Spinal cord (tissue), 10 donors: ENCODE measurements at places on chromosomes 6 and 20.

- peaks cover 14% of the 10 kb centered on the region for H3K4me1 ChIP-seq
- no peak for DNase-seq
- H3K27ac ChIP-seq: no peak overlapping the region
- H3K27me3 ChIP-seq: no peaks in the 10 kb centered on the region
- no peak overlapping the region for H3K4me3 ChIP-seq
Observed at GRCh38 chr20:24996449-24997377, 4.2 kb upstream of the APMAP start.

DNA sequence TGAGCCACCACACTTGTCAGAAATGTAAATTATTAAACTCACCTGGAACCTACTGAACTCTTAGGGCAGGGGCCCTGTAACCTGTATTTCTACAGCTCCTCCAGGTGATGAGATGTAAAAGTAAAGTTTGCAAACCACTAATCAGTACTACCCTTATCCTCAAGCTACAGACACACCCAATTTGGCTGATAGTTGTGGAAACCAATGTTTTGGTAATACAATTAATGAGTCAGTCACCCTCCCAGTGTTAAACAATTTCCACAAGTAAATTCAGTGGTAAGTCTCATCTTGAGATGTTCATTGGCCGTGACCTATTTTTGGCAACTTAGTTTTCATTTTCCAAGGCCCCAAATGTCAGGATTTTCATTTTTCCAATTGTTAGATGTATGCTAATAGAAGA is 29.6 kb downstream of the GCNT2 start:
- no peak for DNase-seq
- no peak overlapping the region for H3K27ac ChIP-seq
- H3K36me3 ChIP-seq: no peaks in the 10 kb centered on the region
- peaks cover 3% of the 10 kb centered on the region for H3K4me1 ChIP-seq
- no peaks in the 10 kb centered on the region for H3K27me3 ChIP-seq

- no peak overlapping the region for H3K4me3 ChIP-seq
- no peaks in the 10 kb centered on the region for H3K27me3 ChIP-seq
- H3K4me1 ChIP-seq: no peaks in the 10 kb centered on the region
- no peak overlapping the region for H3K27ac ChIP-seq
- no peak for DNase-seq
- no peaks in the 10 kb centered on the region for H3K36me3 ChIP-seq
Observed at GRCh38 chr6:11363881-11364576, 131.6 kb upstream of the NEDD9 start.

GRCh38 chr6:161152907-161153662 is 120.8 kb downstream of the AGPAT4 start:
- H3K36me3 ChIP-seq: peaks cover 62% of the 10 kb centered on the region
- no peak overlapping the region for H3K27ac ChIP-seq
- no peaks in the 10 kb centered on the region for H3K4me1 ChIP-seq
- H3K4me3 ChIP-seq: no peak overlapping the region

- H3K4me1 ChIP-seq: no peaks in the 10 kb centered on the region
- H3K36me3 ChIP-seq: no peaks in the 10 kb centered on the region
Observed at GRCh38 chr6:132333639-132334520, 67.4 kb downstream of the MOXD1 start.

DNA sequence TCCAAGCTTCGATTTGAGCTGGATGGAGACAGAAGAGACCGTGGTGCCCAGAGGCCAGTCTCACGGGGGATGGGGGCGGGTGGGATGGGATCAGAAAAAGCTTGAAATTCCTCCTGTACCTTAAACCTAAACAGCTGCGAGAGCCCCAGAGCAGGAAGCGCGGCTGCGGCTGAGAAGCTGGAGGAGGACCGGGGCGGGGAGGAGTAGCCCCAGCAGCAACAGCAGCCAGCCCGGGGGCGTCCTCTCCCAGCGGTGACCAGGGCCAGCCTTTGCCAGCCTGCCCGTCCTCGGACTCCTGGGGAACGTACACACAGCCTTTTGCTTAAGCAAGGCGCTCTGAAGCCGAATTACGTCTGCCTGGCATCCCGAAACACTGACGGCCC is 17.4 kb upstream of the PRDM13 start:
- DNase-seq: no peak
- peaks cover 26% of the 10 kb centered on the region for H3K4me1 ChIP-seq
- H3K27me3 ChIP-seq: peaks cover 73% of the 10 kb centered on the region
- H3K27ac ChIP-seq: no peak overlapping the region

GRCh38 chr20:62638679-62639406 is 3.5 kb upstream of the SLCO4A1 start:
- no peak for DNase-seq
- no peak overlapping the region for H3K27ac ChIP-seq
- H3K36me3 ChIP-seq: no peaks in the 10 kb centered on the region
- H3K4me3 ChIP-seq: no peak overlapping the region

DNA sequence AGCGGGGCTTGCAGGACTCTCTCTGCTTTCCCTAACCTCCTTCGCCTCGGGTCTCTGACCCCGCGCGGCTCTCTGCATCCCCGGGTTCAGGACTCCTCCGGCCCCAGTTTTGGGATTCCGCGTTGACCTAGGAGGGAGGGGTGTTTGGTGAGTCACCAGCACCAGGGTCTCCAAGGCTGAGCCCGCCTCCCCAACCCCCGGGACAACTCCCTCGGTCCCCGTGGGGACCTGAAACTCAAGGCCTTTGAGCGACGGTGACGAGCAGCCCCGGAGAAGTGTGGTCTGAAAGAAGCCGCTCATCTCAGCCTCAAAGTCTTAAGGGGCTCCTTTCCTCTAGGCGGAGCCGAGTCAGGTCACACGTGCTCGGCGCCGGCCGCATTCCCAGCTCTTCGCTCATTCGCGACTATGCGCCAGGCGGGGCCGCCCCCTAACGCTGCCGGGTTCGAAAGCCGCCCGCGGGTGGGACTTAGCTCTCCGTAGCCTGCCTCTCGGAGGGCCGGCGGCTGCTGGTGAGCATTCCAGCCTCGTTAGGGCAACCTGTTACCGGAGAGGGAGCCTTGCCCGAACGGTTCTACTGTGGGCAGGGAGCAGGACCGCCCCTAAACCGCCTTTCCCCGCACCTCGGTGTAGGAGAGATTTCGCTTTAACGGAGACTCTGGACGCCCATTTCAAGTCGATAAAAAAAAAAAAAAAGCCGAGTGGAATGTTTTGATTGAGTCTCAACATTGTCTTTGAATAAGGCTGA is 3.0 kb upstream of the PRDM13 start:
- peak overlapping the region; percentile 29 for H3K4me3 ChIP-seq
- no peak for DNase-seq
- peaks cover 47% of the 10 kb centered on the region for H3K4me1 ChIP-seq
- H3K27ac ChIP-seq: peak overlapping the region; percentile 29

- no peak overlapping the region for H3K4me3 ChIP-seq
- H3K27me3 ChIP-seq: no peaks in the 10 kb centered on the region
- no peak overlapping the region for H3K27ac ChIP-seq
- peaks cover 12% of the 10 kb centered on the region for H3K4me1 ChIP-seq
- no peak for DNase-seq
- H3K36me3 ChIP-seq: no peaks in the 10 kb centered on the region
Observed at GRCh38 chr6:117546674-117547073, 55.6 kb downstream of the GOPC start.

GRCh38 chr6:139277161-139277560 is 14.6 kb downstream of the TXLNB start:
- H3K4me3 ChIP-seq: no peak overlapping the region
- no peak overlapping the region for H3K27ac ChIP-seq
- no peaks in the 10 kb centered on the region for H3K36me3 ChIP-seq
- H3K27me3 ChIP-seq: no peaks in the 10 kb centered on the region
- DNase-seq: no peak

DNA sequence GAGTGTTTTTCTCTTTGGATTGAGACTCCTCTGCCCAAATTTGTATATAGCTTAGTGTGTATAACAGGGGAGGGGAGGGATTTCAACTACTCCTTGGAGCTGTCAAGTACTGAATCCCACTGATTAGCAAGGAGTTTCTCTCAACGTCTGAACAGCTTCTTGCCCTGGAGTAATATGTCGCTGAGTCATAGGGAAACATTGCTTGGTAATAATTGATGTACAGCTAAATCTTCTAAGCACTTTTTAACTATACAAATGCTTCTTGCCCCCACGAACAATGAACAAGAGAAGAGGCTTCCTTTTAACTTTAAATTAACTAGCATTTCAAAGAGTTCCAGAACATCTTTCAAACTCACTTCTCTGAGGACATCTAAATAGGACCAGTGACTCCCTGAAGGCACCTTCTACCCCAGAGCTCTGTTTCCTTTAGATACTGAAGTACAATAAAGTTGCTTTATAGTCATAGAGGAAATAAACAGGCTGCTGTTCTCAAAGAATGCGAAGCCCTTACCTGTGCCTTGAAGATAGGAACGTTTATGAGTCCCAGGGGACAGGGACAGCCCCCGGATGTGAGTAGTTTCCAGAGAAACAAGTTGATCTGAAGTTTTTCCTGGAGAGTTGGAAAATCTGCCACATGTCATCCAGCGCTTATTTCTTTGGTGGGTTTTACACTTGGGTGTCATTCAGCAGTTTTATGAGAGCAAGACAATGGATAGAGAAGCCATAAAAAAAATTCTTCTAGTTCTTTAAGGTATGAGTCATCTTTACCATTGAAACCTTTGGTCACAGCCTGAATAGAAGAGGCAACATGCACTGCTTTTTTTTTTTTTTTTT is 462.5 kb upstream of the BTBD3 start:
- no peaks in the 10 kb centered on the region for H3K36me3 ChIP-seq
- H3K4me1 ChIP-seq: peaks cover 8% of the 10 kb centered on the region
- DNase-seq: no peak
- H3K27me3 ChIP-seq: no peaks in the 10 kb centered on the region
- H3K4me3 ChIP-seq: no peak overlapping the region

DNA sequence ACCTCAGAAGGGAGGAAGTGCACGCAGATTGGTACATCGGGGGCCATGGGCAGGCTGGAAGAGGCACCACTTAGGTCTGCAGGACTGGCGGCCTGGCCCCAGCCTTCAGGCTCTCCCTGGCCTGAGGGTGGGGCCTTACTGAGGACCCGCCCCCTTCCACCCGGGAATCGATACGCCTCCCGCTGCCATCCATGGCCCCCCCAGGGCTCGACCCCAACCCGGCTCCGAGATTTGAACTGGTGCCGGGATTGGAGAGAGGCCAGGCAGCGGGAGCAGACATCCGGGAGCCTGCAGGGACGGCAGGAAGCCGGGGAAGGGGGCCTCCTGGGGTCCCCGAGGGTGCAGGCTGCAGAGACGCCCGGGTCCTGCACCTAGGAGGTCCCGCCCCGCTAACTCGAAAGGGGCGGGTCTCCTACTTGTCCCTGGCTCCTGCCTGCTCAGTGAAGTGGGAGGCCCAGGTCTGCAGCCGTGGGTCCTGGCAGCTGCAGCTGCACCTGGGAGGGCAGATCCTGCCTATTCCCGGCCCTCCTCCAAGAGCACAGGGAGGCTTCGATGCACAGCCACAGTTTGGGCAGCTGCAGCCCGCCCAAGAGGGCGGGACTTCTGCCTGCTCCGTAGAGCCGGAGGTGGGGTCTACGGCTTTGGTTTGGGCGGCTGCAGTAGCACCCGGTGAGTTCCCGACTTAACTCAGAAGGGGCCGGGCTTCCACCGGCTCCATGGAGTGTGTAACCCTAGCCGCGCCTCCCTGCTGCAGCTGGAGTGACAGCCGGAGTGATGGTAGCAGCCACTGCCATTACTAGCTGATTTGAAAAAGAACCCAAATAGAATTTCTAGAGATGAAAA is 35.2 kb upstream of the TBC1D22B start:
- H3K36me3 ChIP-seq: no peaks in the 10 kb centered on the region
- DNase-seq: peak; percentile 85
- peak overlapping the region; percentile 69 for H3K4me3 ChIP-seq
- peak overlapping the region; percentile 75 for H3K27ac ChIP-seq
- no peaks in the 10 kb centered on the region for H3K27me3 ChIP-seq

GRCh38 chr6:85677234-85677956 is 34.7 kb upstream of the SYNCRIP start:
- H3K27me3 ChIP-seq: no peaks in the 10 kb centered on the region
- no peak for DNase-seq
- H3K4me1 ChIP-seq: peaks cover 5% of the 10 kb centered on the region
- H3K4me3 ChIP-seq: peak overlapping the region; percentile 99
- no peaks in the 10 kb centered on the region for H3K36me3 ChIP-seq

GRCh38 chr6:167136376-167136775 is 13.5 kb downstream of the CCR6 start:
- no peak for DNase-seq
- no peaks in the 10 kb centered on the region for H3K36me3 ChIP-seq
- H3K27ac ChIP-seq: no peak overlapping the region
- no peaks in the 10 kb centered on the region for H3K27me3 ChIP-seq
- no peak overlapping the region for H3K4me3 ChIP-seq
- peaks cover 10% of the 10 kb centered on the region for H3K4me1 ChIP-seq

DNA sequence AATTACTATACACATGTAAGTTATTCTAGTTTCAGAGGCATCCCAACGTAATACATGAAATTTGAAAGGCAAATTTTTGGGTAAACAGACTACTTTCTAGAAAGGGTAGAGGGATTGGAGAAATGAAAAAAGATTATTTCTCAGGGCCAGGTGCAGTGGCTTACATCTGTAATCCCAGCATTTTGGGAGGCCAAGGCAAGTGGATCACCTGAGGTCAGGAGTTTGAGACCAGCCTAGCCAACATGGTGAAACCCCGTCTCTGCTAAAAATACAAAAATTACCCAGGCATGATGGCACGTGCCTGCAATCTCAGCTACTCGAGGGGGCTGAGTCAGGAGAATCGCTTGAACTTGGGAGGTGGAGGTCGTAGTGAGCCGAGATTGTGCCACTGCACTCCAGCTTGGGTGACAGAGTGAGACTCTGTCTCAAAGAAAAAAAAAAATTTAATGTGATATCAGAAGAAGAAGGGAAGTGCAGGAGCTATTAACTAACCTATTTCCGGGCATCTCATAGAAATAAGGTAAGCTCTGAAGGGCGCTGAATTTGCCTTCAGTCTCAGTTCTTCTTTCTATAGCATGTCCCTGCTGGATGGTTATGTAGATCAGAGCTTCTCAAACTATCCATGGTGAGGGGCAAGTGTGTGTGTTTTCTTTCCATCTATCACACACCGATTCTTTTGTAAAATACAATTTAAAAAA is 100.3 kb upstream of the MTHFD1L start:
- peaks cover 34% of the 10 kb centered on the region for H3K4me1 ChIP-seq
- no peaks in the 10 kb centered on the region for H3K27me3 ChIP-seq
- H3K36me3 ChIP-seq: no peaks in the 10 kb centered on the region
- no peak overlapping the region for H3K4me3 ChIP-seq

DNA sequence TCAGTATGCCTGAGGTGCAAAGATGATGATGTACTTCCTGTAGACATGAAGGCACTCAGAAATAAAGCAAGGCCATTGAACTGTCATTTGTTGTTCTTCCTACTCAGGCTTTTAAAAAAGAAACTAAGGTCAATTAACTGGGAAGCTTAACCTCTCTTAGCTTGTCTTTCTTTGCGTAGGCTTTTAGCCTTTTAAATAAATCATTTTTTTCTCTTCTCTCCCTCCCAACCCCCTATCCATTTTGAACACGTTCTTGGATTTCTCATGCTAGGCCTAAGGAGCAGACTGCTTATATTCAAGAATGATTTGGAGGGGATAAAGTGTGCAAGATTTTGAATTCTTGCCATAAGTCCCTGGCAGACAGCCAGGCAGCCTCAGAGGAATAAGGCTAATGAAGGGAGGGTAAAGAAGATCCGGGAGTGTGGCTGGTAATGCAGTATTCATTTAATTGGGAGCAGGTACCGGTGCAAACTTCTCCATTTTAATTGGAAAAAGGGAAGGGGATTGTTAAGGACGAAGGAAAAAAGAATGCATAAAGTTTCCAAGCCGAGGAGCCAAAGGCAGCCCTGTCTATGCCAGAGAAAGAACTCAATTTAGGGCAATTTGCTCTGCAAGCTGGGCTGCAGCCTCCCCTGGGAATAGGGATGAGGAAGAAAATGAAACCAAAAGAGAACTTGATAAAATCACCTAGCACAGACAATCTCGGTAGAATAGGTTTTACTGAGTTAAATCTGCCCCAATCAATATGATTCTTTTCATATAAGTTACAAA is 343.8 kb upstream of the MMS22L start:
- H3K36me3 ChIP-seq: no peaks in the 10 kb centered on the region
- H3K4me3 ChIP-seq: peak overlapping the region; percentile 32
- H3K4me1 ChIP-seq: no peaks in the 10 kb centered on the region
- DNase-seq: peak; percentile 46
- H3K27me3 ChIP-seq: no peaks in the 10 kb centered on the region
